ENCODE measurements at places on chromosomes 13 and 19.

DNA sequence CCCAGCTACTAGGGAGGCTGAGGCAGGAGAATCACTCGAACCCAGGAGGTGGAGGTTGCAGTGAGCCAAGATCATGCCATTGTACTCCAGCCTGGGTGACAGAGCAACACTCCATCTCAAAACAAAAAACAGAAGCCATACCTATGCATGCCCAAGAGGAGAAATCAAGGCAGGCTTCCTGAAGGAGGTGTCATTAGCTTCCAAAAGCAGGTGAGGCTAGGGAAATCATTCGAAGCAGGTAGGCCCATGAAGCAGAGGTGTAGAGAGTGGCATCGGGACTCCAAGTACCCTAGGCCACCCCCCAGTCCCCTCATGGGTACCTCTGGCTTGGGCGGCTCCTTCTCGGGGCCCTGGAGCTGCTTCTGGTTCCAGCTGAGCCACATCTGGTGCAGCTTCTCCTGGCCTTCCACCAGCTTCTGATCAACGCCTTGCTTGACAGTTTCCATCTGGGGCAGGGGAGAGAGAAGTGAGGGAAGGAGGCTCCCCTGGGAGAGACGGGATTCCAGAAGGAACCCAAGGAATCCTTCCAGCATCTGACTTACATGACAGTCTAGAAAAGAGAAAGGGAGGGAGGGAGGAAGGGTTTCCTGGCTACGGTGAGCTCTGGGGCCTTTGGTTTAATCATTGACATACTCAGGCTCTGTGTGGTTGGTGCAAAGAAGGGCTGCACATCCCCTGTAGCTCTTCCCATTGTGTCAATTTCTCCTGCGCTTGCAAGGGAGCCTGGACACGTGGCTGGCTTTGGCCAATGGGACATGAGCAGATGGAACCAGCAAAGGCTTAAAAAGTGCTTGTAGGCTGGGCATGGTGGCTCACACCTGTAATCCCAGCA is 13.1 kb upstream of the TICAM1 start:
- no peak for DNase-seq

- no peak for DNase-seq
Observed at GRCh38 chr13:55887561-55887960, 1253.2 kb upstream of the PRR20A start.

DNA sequence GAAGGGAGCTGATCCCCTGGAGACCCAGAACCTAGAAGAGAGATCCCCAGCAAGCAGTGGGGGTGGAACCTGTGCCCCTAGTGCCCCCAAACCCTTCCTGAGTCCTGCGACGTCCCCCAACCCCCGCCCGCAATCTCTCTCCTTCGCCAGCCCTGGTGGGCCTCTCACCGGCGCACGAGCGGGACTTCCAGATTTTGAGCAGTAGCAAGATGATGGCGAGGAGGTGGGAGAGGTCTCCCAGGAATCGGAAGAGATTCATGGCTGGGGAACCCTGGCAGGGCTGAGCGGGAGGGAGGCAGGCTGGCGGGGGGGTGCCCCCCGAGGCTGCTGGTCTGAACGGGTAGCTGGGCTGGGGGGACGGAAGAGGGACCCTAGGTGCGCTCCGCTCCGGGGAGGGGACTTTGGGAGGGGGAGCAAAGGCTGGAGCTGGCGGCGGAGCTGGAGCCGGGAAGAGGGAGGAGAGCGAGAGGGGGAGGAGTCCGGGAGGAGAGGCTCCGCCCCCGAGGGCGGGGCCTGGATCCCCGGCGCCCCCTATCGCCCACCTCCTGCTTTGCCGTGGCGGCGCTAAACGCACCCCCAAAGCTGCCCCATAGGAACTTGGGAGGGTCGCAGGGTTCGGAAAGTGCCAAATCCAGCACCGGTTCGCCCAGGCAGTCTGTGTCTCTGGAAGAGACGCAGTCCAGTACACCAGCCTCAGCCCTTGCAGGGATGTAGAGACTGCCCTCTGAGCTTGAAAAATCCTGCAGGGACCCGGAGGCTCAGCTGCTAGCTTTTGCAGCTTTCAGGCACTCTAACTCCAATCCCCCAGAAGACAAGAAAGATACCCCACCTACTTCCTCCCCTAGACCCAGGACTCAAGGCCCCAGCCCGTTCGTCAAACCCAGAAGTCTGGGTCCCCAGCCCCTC is at the start of gene KDELR1:
TSS of gene KDELR1 (minus strand) at position 452 of the 906 bp plus-strand sequence. CDS start at position 259, 193 bp downstream.
- DNase-seq, result peak; percentile 64

- DNase-seq, result no peak
Observed at GRCh38 chr19:58009666-58010301, 7.2 kb upstream of the ZNF606 start.

DNA sequence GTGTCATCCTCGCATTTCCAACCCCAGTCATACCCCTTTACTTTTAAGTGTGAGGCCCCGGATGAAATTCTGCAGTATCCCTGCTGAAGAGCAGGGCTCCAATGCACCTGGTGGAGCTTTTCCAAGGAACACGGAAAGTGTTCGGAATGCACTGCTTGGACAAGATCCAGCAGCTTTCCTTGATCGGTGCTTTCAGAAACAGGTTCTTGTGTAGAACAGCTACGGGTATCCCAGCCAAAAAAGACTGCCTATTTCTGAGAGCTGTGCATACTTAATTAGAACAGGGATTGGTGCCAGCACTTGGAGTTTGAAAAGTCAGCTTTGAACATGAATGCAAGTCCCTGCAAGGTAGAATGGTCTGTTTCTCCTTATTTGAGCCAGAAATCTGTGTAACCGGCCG is 87.2 kb upstream of the C1QTNF9B start:
- no peak for DNase-seq

DNA sequence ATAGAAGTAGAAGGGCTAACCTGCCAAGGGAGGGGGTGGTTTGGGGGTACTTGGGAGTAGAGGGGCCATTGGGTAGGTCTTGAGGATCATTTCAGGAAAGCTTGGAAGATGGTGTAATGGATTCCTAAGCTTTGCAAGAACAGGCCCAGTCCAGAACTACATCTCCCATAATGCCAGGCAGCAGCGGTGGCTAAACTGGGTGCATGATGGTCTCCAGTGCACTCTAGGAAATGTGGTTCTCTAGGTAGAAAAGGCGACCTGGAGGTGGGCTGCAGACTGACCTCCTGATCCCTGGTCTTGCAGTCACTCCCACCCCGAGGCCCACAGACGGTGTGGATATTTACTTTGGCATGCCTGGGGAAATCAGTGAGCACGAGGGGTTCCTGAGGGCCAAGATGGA is 3.8 kb downstream of the APLP1 start:
- DNase-seq, result no peak

DNA sequence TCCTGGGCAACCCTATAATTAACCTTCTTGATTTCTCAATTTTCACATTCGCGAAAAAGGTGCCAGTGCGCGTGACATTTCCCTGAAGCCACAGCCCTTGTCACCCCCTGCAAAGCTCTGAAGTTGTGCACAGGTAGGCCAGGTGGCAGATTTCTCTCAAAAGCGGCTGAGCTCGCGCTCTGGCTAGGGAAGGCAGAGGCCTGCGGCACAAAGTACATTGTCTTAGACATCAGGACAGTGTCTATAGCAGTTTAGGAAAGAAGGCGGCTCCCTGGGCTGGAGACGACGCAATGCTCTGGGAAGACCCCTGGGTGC is 42.9 kb upstream of the ZNF14 start:
- DNase-seq, result no peak

GRCh38 chr13:113930671-113931637 is 42.9 kb downstream of the C13orf46 start:
- DNase-seq, result peak; percentile 26

- no peak for DNase-seq
Observed at GRCh38 chr13:39226359-39226758, 188.1 kb downstream of the NHLRC3 start.

DNA sequence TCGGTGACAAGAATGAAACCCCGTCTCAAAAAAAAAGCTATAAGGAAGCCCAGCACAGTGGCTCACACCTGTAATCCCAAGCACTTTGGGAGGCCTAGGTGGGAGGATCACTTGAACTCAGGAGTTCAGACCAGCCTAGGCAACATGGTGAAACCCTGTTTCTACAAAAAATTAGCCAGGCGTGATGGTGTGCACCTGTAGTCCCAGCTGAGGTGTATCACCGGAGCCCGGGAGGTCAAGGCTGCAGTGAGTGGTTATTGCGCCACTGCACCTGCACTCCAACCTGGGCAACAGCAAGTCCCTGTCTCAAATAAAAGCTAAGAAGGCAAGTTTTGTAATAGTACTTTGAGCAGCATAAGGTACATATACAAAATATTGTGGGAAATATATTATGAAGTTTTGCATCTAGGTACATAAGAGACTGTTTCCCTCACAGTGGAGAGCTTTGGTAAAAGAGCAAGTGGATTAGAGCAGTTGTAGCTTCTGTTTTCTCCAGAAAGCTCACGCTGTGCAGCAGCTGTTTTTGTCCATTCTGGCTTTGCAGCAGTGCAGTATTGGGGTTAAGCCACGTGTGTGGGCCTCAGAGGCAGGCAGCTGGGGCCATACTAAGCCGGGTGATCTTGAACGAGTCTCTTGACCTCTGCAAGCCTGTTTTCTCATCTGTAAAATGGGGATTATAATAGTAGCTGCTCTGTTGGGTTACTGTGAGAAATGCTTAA is 35.4 kb downstream of the ARHGAP35 start:
- DNase-seq, result no peak

DNA sequence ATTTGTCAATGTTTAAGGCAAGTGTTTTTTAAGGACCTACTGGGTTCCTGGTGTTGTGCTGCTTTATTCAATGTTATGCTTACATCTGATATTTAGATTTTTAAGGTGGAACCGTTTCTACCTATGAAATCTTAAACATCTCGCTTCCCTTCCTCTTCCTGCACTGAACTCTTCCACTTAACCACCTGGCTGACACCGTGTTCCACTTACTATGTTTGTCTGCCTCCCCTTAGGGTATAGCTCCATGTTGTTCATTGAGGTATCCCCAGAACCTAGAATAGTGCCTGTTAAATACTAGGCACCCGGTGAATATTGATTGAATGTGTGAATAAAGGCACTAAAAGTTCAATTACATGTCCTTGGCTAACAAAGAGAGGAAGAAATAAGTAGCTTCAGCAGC is 104.9 kb downstream of the RNF17 start:
- no peak for DNase-seq

- no peak for DNase-seq
Observed at GRCh38 chr19:16876904-16877361, 11.9 kb upstream of the F2RL3 start.

DNA sequence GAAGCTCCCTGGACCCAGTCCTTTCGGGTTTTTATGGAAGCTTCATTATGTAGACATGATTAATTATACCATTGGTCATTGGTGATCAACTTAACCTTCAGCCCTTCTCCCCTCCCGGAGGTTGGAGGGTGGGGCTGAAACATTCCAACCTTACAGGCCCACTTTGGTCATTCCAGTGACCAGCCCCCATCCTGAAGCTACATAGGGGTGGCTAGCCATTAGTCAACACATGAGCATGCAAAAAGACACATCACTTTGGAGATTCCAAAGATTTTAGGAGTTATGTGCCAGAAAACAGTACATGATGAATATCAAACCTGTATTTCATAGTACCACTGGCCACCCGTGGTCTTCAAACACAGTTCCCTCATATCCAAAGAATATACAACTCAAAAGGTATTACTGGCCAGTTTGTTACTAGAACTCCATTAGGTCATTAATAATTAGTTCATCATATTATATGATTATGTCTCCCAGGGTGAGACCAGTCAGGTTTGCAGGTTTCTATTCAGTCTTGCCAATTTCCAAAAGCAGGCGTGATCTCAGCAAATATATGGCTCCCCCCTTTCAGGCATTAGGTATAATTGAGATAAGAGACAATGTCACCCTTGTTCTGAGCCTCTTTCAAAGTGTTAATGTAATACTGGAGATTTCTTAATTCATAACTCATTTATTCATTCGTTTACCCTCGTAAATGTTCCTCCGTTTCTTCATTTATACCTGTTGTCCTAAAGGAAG is 11.1 kb downstream of the PPP5C start:
- no peak for DNase-seq

- no peak for DNase-seq
Observed at GRCh38 chr13:98970330-98970729, 7.5 kb downstream of the DOCK9 start.

GRCh38 chr19:11704626-11705025 is 34.1 kb downstream of the ZNF823 start:
- DNase-seq, result no peak

- no peak for DNase-seq
Observed at GRCh38 chr19:17832443-17833208, 11.3 kb upstream of the INSL3 start.

DNA sequence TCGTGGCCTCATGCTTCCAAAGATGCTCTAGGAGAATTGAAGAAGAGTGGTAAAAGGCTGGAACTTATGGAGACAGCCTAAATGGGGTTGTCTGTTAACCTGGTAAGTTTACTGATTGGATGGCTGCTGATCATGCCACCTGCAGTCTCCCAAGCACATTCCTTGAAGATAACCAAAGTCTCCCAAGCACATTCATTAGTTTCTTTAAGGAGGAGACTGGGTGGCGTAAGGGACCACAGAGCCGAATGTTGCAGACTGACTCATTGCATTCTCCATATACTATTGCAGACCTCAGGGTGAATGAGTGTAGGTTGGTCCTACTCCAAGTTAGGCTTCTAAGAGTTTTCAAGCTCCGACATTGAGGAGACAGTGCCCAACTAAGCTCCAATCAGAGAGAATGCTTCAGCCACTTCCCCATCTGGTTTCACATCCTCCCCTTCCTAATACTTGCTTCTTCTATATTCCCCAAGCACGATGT is at the start of gene IGFL3:
TSS of gene IGFL3 (minus strand) at position 51 of the 478 bp plus-strand sequence. CDS start at position 12, 39 bp downstream.
- DNase-seq, result no peak

DNA sequence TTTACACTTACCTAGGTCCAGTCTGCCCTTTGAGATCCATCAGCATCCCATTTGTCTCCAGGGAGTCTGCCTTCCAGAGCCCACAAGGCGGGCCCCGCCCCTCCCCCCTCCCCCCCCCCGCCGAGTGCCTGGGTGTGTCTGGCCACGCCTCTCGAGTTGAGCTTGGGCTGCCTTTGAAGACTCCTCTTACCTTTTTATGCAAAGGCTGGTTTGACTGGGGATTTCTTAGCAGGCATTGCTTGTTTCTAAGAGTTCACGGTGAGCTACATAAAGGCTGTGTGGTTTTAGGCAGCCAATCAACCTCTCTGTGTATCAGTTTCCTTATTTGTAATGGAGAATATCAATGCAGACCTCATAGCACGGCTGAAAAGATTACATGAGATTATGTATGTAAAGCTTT is 11.3 kb downstream of the GPR12 start:
- DNase-seq, result no peak

GRCh38 chr19:16019691-16020448 is 56.4 kb upstream of the TPM4 start:
- no peak for DNase-seq

- DNase-seq, result no peak
Observed at GRCh38 chr13:40207001-40207478, 459.4 kb downstream of the FOXO1 start.

GRCh38 chr13:32408296-32409000 is 19.5 kb downstream of the N4BP2L1 start:
- DNase-seq, result no peak

Measured in stimulated activated CD4-positive, alpha-beta T cell treated with anti-CD3 and anti-CD28 coated beads, Interleukin-1b, Interleukin-23, amount 100 ng/mL, for 1 hour (primary cell).